ENCODE measurements at places on chromosomes 3 and 15. TPM values are rescaled to one million over a fixed set of nuclear protein-coding genes. Genes with fewer than 3 reads are reported as not detected.

DNA sequence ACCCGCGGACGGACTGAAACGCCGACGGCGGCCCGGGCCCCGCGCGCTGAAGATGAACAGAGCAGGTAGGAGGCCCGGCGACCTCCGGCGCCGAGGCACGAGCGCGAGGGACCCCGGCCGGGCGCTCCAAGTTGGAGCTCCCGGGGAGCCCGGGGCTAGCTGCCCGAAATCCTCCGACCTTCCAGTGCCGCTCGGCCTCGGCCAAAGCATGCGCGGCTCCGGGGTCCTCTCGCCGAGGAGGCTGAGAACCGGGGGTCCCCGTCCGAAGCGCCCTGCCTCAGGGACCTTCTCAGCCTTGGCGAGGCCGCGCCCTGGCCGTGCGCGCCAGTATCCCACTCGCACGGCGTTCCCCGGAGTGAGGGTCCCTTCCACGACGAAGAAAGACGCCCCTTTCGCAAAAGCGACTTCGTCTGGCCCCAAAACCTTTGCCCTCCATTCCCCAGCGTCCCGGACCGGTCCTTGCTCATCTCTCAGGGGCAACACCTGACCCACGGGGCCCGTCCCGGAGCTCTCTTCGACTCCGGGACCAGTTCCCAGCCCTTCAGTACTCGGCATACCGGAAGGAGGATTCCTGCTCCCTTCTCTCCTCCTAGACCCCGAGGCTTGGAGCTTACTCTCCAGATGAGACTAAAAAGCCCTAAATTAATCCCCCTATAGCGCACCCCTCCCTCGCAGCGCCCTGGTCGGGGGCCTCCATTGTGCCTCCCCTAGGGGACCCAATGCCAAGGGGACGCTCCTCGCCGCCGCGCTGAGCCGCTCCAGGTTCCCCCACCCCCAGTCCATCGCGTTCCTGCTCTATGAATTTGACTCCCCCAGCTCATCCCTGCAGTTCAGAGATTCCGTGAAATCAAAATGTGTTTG is 7.7 kb upstream of the FGD5 start:
- DNase-seq = no peak

- no peak for DNase-seq
These were observed 598.4 kb upstream of the ZNF717 start for GRCh38 chr3:76383781-76384180.

GRCh38 chr3:32467333-32468070 is 35.1 kb downstream of the CMTM6 start:
- peak; percentile 70 for DNase-seq

CHRNA5 gene
- 4.2 TPM for total RNA-seq

DNA sequence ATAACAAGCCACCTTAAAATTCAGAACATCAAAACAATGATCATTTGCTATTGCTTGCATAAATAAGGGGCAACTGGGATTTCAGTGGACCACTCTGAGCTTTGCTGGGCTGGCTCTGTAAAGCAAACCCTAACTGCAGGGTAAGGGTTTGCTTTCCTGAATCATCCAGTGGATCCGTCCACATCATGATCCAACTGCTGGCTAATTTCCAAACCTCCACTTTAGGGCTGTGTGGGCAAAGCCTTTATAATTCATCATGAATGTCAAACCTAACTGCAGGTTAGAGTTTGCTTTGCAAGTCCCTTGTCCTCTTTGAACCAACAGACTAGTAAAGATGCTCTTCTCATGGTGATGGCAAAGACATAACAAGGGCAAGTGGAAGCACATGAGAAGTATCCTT is 76.1 kb downstream of the SYNPR start:
- DNase-seq = no peak
